ENCODE measurements at places on chromosomes 5 and 9. TPM values are rescaled to one million over a fixed set of nuclear protein-coding genes. Genes with fewer than 3 reads are reported as not detected.

TAF11L14 gene
- not detected for polyA plus RNA-seq

PNPLA7 gene
- polyA plus RNA-seq: 0.14 TPM

DUSP1 gene
- polyA plus RNA-seq: 1,963 TPM

GRM6 gene
- polyA plus RNA-seq: not detected

ATOX1 gene
- polyA plus RNA-seq: 148 TPM

IRX4 gene
- not detected for polyA plus RNA-seq

NR4A3 gene
- polyA plus RNA-seq: 0.88 TPM

RNF224 gene
- not detected for polyA plus RNA-seq

GNA14 gene
- not detected for polyA plus RNA-seq

LCN15 gene
- polyA plus RNA-seq: not detected

ANKRD31 gene
- 0.05 TPM for polyA plus RNA-seq

FYB1 gene
- 75.3 TPM for polyA plus RNA-seq

INSYN2B gene
- not detected for polyA plus RNA-seq

ENHO gene
- 3.2 TPM for polyA plus RNA-seq

GZMA gene
- 2.6 TPM for polyA plus RNA-seq

RASEF gene
- polyA plus RNA-seq: not detected

SOX30 gene
- 0.12 TPM for polyA plus RNA-seq

CD274 gene
- not detected for polyA plus RNA-seq

ERCC8 gene
- polyA plus RNA-seq: 5.5 TPM

C5orf52 gene
- not detected for polyA plus RNA-seq

IGFBPL1 gene
- not detected for polyA plus RNA-seq

MAP1B gene
- polyA plus RNA-seq: 0.02 TPM

TAF11L9 gene
- polyA plus RNA-seq: not detected

EIF4EBP3 gene
- polyA plus RNA-seq: 39.4 TPM

C9 gene
- polyA plus RNA-seq: not detected

HARS2 gene
- 6.4 TPM for polyA plus RNA-seq

FBXL7 gene
- polyA plus RNA-seq: not detected

GFI1B gene
- polyA plus RNA-seq: 0.39 TPM

PHYKPL gene
- 43.0 TPM for polyA plus RNA-seq

TEX48 gene
- not detected for polyA plus RNA-seq

ABLIM3 gene
- polyA plus RNA-seq: 0.22 TPM

FXN gene
- polyA plus RNA-seq: 9.1 TPM

MEGF10 gene
- polyA plus RNA-seq: not detected

PCDHA6 gene
- polyA plus RNA-seq: not detected

SLC25A25 gene
- polyA plus RNA-seq: 43.3 TPM

KLHL3 gene
- polyA plus RNA-seq: 0.71 TPM

COL27A1 gene
- not detected for polyA plus RNA-seq

ECM2 gene
- polyA plus RNA-seq: not detected

CD14 gene
- polyA plus RNA-seq: 3,095 TPM

OR1L8 gene
- not detected for polyA plus RNA-seq

IRGM gene
- not detected for polyA plus RNA-seq
